CD8-positive, alpha-beta memory T cell (primary cell): ENCODE measurements at places on chromosomes 7 and 10.
A peak's percentile ranks its signal among the peaks of the same experiment; 100 is the strongest.

- DNase-seq, result no peak
These were observed 24.7 kb downstream of the NOD1 start for GRCh38 chr7:30453921-30454320.

GRCh38 chr7:134643131-134643530, 3.5 kb upstream of the BPGM start:
- no peak for DNase-seq

GRCh38 chr7:89837515-89837914, 316.8 kb upstream of the STEAP1 start:
- no peak for DNase-seq

DNA sequence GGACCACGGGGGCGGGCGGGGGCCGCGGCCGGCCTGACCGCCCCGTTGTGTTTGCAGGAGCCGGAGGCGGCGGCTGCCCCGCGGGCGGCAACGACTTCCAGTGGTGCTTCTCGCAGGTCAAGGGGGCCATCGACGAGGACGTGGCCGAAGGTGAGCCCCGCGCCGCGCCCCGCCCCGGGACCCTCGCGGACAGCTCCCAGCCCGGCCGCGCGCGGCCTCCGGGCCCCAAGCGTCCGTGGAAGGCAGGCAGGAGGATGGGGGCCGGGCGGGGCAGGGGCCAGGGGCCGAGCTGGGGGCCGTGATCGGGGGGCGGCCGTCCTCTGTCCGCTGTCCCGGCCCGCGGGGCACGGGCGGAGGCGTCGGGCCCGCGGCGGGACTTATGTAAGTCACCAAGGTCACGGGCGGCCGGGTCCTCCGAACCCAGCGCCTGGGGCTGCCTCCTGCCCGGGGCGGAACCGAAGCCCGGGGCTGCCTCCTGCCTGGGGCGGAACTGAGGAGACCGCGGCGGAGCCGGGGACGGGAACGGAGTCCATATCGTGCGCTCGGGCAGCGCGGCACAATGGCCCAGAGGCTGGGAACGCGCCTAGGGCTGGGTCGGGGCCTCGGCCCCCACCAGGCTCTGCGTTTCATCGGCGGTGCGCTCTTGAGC, 497 bp downstream of the PPP2R2D start:
- peak; percentile 38 for DNase-seq

DNA sequence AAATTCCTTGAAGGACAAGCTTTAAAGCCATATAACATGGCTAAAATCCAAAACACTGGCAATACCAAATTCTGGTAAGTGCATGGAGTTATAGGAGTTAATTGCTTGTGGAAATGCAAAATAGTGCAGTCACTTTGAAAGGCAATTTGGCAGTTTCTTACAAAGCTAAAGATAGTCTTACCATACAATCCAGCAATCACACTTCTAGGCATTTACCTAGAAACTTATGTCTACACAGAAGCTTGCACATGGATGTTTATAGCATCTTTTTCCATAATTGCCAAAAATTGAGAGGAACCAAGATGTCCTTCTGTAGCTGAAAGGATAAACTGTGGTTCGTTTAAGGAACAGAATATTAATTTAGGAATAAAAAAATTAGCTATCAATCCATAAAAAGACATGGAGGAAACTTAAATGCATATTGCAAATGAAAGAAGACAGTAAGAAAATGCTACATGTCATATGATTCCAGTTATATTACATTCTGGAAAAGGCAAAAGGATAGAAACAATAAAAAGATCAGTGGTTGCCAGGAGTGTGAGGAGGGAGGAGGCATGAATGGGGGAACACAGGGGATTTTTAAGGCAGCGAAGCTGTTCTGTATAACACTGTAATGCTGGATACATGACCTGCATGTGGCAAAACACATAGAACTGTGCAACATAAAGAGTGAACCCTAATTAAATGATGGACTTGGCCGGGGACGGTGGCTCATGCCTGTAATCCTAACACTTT, 51.9 kb downstream of the GNAT3 start:
- no peak for DNase-seq
